ENCODE measurements at places on chromosomes 2 and 18. TPM values are rescaled to one million over a fixed set of nuclear protein-coding genes. Genes with fewer than 3 reads are reported as not detected.

The HOXD3 gene
- not detected for total RNA-seq

The UGT1A8 gene
- not detected for total RNA-seq

DNA sequence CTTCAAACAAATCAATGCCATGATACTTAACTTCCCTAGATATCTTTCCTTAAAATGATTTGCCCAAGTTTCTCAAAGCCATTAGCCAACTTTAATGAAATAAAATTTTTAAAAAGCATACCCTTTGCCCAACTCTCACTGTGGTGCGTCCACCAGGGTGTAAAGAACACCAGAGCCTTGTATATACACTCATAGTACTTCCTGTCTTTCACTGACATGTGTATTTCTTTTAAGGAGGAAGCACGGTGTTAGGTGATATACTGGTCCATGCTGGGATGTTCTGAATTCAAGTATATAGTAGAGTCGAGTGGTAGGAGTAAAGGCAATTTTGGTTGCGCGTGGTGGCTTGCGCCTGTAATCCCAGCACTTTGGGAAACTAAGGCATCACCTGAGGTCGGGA, 22.7 kb downstream of the AAK1 start:
- H3K36me3 ChIP-seq = no peaks in the 10 kb centered on the region
- peaks cover 6% of the 10 kb centered on the region for H3K4me1 ChIP-seq

DNA sequence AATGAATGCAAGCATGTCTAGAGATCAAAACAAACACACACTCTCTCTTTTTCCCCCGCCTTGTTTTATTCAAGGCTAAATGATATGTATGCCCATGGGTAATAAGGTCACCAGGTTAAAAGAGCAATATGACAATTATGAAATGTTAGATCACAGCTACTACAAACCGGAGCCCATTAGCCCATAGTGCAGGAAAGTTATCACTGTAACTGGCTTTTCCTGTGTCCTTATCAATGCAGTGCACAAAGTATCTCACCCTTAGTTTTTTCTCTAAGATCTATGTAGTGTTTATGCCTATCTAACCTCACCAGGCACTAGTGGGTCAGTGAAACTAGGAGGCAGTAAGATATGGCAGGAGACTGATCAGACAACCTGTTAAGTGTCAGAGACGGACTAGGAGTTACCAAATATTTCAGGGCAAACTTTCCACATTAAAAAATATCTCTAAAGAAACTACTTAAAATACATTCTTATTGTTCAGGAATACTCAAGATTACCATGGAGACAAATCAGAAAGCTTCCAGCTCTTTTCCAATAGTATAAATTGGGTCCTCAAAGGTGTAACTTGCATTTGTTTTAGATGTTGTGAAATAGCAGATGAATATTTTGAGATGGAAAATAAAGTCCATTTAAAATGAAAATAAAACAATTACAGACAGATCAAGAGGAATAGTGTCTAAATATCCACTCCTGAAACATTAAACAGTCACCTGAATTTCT, 282.2 kb downstream of the EXOC6B start:
- H3K4me1 ChIP-seq = peaks cover 9% of the 10 kb centered on the region
- H3K27ac ChIP-seq = no peak overlapping the region
- DNase-seq = no peak
- H3K4me3 ChIP-seq = no peak overlapping the region
- no peaks in the 10 kb centered on the region for H3K36me3 ChIP-seq
- H3K27me3 ChIP-seq = no peaks in the 10 kb centered on the region

DNA sequence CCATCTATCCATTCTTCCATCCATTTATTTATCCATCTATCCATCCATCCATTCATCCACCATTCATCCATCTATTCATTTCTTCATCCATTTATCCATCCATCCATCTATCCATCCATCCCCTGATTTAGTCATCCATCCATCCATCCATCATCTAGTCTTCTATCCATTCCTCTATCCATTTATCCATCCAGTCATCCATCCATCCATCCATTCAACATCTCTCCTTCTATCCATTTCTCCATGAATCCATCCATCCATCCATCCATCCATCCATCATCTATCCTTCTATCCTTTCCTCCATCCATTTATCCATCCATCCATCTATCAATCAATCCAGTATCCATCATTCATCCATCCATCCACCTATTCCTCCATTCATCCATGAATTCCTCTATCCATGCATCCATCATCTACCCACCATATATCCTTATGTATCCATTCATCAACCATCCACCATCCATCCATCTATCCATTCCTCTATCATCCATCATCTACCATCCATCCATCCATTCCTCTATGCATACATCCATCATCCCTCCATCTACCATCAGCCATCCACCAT, 185.0 kb downstream of the CELF4 start:
- H3K4me1 ChIP-seq = no peaks in the 10 kb centered on the region
- no peak for DNase-seq
- H3K27ac ChIP-seq = no peak overlapping the region

DNA sequence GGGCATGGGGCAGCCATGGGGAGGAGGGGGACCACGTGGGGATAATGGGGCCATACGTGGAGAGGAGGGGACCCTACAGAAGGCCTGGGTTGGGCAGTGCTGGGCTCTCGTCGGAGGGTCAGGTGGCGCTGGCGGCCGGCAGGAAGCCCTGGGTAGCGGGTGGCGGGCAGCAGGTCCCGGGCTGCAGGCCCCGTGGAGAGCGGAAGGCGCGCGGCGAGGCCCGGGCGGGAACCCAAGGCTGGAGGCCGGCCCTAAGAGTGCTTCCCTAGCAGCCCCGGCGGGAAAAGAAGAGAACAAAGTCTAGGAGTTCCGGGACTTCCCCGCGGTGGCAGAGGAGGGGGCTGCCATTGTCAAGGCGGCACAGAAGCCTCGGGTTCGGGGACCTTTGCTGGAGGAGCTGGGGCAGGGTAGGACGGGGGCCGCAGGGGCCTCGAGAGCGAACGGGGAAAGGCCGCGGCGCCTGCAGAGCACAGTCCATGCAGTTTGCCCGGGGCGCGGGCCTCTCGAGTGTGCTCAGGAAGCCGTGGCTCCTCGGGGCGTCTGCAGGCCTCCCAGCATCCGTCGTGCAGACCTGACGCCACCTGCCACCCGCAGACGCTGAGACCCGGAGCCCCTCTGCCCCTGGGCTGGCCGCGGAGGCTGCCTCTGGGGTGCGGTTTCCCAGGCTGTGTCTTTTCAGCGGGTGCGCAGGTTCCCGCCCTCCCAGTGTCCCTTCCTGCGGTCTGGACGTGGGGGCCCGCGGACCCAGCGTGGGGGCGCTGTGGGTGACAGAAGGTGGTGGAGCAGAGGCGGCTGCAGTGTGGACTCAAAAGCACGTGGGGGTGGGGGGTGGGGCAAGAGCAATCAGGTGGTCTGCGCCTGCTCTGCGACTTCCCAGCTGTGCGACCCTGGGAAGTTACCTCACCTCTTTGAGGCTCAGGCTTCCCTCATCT, 19.4 kb upstream of the NCL start:
- no peak overlapping the region for H3K27ac ChIP-seq
- no peak overlapping the region for H3K4me3 ChIP-seq
- no peaks in the 10 kb centered on the region for H3K4me1 ChIP-seq
- no peaks in the 10 kb centered on the region for H3K36me3 ChIP-seq

DNA sequence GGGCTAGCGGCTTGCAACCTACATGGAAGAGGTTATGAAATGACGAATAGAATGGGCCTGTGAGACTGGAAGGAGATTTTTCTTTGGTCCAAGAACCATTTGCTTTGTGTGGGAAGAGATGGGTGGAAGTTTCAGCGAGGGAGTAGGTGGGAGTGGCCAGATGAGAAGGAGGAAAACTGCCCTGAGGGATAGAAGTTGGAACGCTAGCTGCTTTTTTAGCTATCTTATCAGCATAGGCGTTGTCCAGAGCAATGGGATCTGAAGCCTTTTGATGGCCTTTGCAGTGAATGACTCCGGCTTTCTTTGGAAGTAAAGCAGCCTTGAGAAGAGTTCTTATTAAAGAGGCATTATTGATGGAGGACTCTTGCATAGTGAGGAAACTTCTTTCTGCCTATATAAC, 52.4 kb downstream of the SPTBN1 start:
- H3K27ac ChIP-seq = no peak overlapping the region
- peaks cover 34% of the 10 kb centered on the region for H3K4me1 ChIP-seq
- no peaks in the 10 kb centered on the region for H3K27me3 ChIP-seq

GRCh38 chr2:73896362-73897239, 3.8 kb downstream of the ACTG2 start:
- H3K4me1 ChIP-seq = peaks cover 91% of the 10 kb centered on the region
- no peaks in the 10 kb centered on the region for H3K27me3 ChIP-seq
- no peak for DNase-seq
- H3K27ac ChIP-seq = peak overlapping the region; percentile 95
- H3K4me3 ChIP-seq = peak overlapping the region; percentile 93

The IL37 gene
- not detected for total RNA-seq

- peaks cover 16% of the 10 kb centered on the region for H3K36me3 ChIP-seq
- no peak for DNase-seq
Measured at GRCh38 chr2:9937968-9938367, 13.5 kb upstream of the GRHL1 start.

GRCh38 chr2:134352844-134353243, 99.0 kb downstream of the MGAT5 start:
- no peak overlapping the region for H3K27ac ChIP-seq
- DNase-seq = no peak
- H3K4me1 ChIP-seq = peaks cover 14% of the 10 kb centered on the region
- no peak overlapping the region for H3K4me3 ChIP-seq
- H3K36me3 ChIP-seq = peaks cover 7% of the 10 kb centered on the region
- no peaks in the 10 kb centered on the region for H3K27me3 ChIP-seq

GRCh38 chr2:78408795-78409118, 616.7 kb upstream of the REG3G start:
- H3K4me3 ChIP-seq = no peak overlapping the region
- DNase-seq = peak; percentile 54
- H3K4me1 ChIP-seq = no peaks in the 10 kb centered on the region

DNA sequence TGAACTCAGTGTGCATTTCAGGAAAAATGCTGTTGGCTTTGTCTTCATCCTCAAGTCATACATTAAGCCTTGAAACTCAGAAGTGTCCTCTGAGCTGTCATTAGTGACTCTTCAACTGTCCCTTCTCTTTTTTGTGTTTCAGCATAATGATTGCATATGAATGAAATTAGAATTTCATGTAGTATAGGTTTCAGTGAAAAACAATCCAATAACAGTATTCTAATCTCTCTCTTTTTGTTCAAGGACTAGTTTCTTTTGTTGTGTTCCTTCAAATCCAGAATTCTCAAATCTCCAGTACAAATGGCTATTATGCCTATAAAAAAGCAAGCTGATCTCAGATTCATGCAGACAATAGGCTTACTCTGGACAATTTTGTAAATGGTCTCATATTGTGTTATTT, 133.5 kb downstream of the QPCT start:
- peaks cover 24% of the 10 kb centered on the region for H3K4me1 ChIP-seq
- no peak for DNase-seq
- H3K27me3 ChIP-seq = no peaks in the 10 kb centered on the region
- no peak overlapping the region for H3K4me3 ChIP-seq

DNA sequence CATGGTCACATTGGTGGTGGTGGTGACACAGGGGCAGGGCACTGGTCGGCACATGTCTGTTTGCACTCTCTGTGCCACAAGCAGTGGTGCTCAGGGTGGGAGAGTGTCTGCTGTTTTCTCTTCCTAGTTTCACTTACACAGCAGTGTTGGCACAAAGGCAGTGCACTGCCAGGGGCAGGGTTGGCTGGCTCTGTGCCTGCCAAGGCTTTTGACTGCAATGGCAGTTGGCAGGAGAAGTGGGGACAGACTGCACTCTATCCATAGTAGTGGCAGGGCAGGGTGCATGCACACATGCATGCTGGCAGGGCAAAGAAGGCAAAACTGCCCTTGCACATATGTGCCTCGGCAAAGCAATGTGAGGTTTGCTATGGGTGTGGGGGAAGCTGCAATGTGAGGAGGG, 635.9 kb downstream of the SUCLG1 start:
- no peak for DNase-seq
- H3K27ac ChIP-seq = no peak overlapping the region
- H3K36me3 ChIP-seq = no peaks in the 10 kb centered on the region
- H3K4me1 ChIP-seq = no peaks in the 10 kb centered on the region
- no peak overlapping the region for H3K4me3 ChIP-seq

GRCh38 chr2:239804161-239805042, 220.7 kb downstream of the NDUFA10 start:
- no peak overlapping the region for H3K4me3 ChIP-seq
- H3K36me3 ChIP-seq = no peaks in the 10 kb centered on the region
- H3K27me3 ChIP-seq = peaks cover 39% of the 10 kb centered on the region

DNA sequence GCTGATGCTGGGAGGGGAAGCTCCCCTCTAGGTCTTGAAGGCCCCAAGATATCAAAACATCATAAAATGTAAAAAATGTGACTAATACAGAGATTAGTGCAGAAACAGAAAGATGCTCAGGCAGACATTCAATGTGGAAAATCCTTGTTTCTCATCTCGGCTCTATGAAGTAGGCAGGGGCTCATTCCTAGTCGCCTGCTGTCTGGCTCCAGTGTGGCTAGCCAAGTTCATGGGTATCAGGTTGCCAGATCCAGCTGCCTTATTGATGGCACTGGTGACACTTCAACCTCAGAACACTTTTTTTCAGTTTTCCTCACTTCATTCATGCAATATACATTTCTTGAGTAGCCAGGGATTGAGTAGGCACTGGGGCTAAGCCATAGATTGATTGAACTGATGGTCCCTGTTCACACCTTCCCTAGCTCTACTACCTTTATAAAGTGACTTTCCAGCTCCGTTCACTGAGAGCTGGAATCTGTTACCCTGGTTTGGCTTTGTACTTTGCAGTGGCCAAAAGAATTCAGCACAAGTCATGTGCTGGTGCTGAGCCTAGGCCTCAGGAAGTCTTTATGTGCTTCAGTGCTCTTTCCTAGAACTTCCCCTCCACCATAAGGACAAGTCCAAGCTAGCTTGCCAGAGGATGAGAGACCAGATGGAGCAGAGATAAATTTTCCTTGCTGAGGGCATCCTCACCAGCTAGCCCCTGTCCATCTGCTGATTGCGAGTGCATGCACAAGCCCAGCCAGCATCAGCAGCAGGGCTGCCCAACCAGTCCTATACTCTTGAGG, 373.6 kb upstream of the ST6GAL2 start:
- peak overlapping the region; percentile 7 for H3K27ac ChIP-seq
- DNase-seq = no peak
- peaks cover 2% of the 10 kb centered on the region for H3K36me3 ChIP-seq
- H3K27me3 ChIP-seq = no peaks in the 10 kb centered on the region
- H3K4me1 ChIP-seq = peaks cover 23% of the 10 kb centered on the region

The CCDC74A gene
- total RNA-seq = 3.0 TPM

GRCh38 chr2:152598975-152599759, 118.1 kb downstream of the PRPF40A start:
- no peak for DNase-seq
- H3K27ac ChIP-seq = no peak overlapping the region
- peaks cover 35% of the 10 kb centered on the region for H3K4me1 ChIP-seq
- peaks cover 3% of the 10 kb centered on the region for H3K36me3 ChIP-seq

- H3K36me3 ChIP-seq = no peaks in the 10 kb centered on the region
- no peak overlapping the region for H3K4me3 ChIP-seq
- H3K27me3 ChIP-seq = peaks cover 2% of the 10 kb centered on the region
- peaks cover 4% of the 10 kb centered on the region for H3K4me1 ChIP-seq
- DNase-seq = no peak
Measured at GRCh38 chr18:53790786-53791185, 433.7 kb downstream of the MBD2 start.

The KCNJ3 gene
- total RNA-seq = 0.51 TPM
